Activated CD4-positive, CD25-positive, alpha-beta regulatory T cell (primary cell): ENCODE measurements at places on chromosomes 1 and 21.

DNA sequence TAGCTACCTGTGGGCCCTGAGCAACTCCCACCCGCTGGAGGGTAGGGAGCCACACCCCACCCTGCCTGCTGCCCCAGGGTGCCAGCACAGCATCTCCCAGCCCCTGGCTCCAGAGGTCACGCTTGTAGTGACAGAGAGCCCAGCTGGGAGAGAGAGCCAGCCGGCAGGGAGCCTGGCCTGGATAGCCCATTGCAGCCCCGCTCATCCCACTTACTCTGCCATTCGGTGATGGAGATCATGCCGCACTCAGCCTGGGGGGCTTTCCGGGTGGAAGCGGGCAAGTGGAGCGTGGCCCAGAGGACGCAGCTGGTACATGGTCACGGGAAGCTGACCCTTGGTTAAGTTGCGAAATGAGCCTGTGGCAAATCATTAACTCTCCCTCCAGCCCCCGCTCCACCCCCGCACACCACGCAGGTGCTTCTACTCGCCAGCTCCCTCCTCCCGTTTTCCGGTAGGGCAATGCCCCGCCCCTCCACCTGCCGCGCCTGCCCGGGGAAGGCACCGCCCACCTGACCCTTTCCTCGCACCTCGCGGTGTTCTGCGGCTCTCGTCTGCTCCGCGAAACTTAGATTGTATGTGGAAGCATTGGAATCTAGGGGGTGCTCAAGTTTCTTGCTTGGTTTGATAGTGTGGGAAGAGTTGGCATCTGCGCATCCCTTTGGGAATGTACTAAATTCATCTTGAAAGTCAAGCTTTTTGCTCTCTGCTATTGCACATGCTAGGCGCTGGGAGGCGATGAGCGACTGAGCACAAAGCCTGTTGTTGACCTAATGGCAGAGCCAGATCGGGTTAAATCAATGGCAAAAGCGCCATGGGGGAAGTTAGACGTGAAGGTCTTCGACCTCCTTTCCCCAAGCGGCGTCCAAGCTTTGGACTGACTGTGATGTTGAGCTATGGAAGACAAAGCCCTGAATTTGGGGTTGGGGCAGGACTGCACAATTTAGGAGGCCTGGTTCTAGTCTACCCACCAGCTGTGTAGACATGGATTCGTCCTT lies at the start of gene GOLT1A:
GOLT1A (minus strand) TSS at position 321 of the 995 bp plus-strand sequence; CDS start at position 239, 82 bp downstream.
- DNase-seq: peak; percentile 5

GRCh38 chr1:117346206-117346928 lies 20.9 kb upstream of the MAN1A2 start:
- no peak for DNase-seq

DNA sequence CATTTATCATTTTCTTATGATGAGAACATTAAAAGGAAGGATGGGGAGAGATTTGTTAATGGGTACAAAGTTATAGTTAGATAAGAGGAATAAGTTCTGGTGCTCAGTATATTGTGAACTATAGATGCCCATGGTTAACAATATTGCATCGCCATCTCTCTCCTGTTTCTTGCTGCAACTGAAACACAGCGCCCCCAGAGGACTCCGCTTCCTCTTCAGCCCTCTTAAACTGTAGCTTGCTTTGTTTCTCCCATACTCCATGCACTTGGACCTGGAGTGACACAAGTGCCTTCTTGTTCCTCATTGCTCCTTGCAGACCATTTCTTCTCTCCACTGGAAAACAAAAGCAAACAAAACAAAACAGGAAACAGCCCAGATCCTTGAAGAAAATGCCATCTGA lies 70.1 kb upstream of the NTPCR start:
- no peak for DNase-seq

DNA sequence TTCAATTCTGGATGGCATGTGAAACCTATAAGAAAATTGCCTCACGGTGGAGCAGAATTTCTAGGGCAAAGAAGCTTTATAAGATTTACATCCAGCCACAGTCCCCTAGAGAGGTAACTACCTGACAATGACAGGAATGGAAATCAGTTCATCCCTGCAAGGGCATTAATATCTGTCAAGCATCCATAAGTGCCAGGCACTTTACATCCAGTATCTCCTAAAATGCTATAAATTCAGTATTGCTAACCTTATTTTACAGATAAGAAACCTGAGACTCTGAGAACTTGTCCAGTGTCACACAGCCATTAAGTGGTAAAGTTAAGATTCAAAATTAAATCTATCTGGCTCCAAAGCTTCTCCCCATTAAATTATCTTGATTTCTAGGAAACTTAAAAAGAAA lies 22.3 kb downstream of the RGS13 start:
- DNase-seq: no peak

- no peak for DNase-seq
Observed at GRCh38 chr1:43957407-43958040, 10.8 kb downstream of the IPO13 start.
